ENCODE measurements at places on chromosomes 2 and 18.

DNA sequence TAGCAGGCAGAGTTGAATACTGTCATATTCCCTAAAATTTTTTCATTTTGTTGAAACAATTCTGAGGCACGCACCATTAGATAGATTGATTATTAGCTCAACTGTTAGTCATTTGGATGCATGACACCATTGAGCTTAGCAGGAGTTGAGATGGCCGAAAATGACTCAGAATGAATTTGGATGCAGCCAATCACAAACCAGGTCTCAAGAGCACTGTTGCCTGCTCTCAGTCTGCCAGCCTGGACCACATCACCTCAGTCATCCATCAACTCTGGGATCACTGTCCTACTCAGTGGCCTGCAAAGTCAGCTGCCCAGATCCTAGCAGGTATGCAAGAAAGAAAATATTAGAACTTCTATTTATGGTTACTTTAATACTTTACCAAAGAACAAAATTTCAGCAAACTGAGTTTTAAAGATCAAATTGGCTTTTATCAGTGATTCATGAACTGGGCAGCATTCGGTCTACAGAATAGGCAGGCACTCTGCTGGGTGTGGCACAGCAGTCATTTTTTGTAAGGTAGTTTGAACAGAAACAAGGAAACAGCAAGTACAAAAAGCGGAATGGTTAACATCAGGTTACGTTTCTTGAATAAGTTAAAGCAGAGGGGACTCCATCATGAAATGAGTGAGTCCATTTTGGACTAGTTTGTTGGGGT, 152.7 kb upstream of the ARHGAP28 start:
- DNase-seq: no peak

GRCh38 chr2:241239552-241240202, 51.2 kb downstream of the ANO7 start:
- no peak for DNase-seq

DNA sequence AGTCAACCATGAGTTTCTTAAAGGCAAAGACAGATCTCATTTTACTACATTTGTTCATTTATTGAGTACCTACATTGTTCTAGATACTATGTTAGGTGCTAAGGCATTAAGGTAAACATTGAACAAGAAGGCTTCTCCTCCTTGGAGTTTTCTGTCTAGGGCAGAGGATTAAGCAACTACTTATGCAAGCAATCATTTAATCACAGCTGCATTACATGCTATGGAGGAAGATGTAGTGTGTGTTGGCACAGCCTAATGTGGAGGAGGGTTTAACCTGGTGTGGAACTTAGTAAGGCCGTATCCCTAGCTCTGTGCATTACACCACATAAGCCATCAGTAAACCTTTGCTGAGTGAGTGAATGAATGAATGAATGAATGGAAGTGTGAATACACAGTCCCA, 106.5 kb upstream of the MAP3K20 start:
- no peak for DNase-seq

- DNase-seq: no peak
Measured at GRCh38 chr18:36736094-36736493, 92.7 kb downstream of the TPGS2 start.

GRCh38 chr18:79182047-79182713, 113.0 kb downstream of the ATP9B start:
- DNase-seq: no peak

DNA sequence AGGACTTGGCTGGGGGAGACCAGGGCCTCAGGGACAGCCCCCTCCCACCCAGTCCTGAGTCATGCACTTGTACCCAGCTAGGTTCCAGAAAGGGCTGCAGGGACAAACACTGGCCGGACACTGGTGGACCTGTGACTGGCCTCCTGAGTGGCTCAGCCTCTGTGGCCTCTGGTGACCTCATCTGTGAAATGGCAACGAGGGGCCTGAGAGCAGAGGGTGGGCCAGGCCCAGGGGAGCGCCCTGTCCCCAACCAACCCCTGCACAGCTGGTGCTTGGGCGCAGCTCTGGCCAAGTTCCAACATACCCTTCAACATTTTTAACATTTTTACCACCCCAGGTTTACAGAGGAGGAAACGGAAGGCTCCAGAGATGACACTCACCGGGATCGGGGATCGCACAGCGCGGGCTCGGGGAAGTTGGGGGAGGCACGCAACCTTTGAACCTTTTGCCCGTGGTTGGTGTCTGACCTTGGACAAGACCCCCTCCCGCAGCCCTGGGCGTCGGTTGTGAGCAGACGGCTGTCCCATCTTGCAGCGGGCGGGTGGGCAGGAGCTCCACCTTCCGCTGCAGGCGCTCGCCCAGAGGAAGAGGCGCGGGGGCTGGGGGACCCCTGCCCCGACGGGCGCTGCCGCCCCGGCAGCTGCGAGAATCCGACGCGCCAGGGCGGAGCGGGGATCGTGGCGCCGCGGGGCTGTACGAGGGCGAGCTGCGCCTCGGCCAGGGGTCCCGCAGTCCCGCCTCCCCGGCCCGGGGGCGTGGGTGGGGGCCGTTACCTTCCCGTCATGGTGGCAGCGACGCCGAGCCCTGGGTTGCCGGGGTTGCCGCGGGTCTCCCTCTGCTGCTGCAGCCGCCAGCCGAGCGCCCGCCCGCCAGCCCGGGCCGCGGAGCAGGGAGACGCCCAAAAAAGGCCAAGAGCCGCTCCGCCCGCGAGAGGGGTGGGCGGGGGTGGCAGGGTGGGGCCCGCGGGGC, 805 bp downstream of the LIMS2 start:
- peak; percentile 59 for DNase-seq

- no peak for DNase-seq
Measured at GRCh38 chr18:55384551-55385275, 203.3 kb downstream of the TCF4 start.

DNA sequence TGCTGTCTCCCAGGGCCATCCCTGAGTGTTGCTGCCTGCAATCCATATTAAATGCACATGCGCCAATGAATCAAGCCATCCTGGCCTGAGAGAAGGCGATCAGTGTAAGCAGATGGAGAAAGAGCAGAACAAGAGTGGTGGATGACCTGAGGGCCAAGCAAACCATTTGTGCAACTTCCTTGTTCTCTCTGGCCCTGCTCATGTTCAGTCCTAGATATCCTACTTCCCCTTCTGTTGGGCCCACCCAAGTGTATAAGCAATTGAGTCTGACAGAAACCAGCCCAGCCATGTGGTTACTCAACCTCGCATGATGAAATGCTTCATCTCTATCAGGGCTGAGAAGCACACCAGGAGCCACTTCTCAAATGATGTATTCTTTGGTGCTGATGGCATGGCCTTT, 383.1 kb upstream of the ID2 start:
- no peak for DNase-seq

- no peak for DNase-seq
Measured at GRCh38 chr2:99956232-99957030, 186.0 kb downstream of the AFF3 start.

All from GM12891 (cell line).